SJCRH30 (cell line): ENCODE measurements at places on chromosomes 5 and 9. TPM values are rescaled to one million over a fixed set of nuclear protein-coding genes. Genes with fewer than 3 reads are reported as not detected.
A peak's percentile ranks its signal among the peaks of the same experiment; 100 is the strongest.

The CD180 gene
- not detected in 2 replicates for total RNA-seq

The PCDHB3 gene
- total RNA-seq = 1.3 and 1.6 TPM in 2 replicates

DNA sequence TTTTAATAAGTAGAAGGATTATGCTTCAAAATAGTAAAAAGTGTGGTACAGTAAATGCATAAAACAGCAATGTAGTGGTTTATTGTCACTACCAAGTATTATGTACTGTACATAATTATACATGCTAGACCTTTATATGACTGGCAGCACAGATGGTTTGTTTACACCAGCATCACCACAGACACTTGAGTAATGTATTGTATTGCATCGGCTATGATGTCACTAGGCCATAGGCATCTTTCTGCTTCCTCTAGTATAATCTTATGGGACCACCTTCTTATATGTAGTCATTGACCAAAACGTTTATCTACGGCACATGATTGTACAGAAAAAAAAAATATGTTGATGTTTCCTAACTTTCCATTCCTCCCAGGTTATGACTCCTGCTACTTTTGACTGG, 31.9 kb upstream of the SSBP2 start:
- DNase-seq = peak; percentile 68

The GARNL3 gene
- 3.3 and 4.6 TPM in 2 replicates for total RNA-seq

- peak; percentile 87 for DNase-seq
Measured at GRCh38 chr5:160312134-160312959, at the start of gene CCNJL. CCNJL (minus strand) TSS chr5:160312564; CDS start chr5:160311923, 641 bp downstream.

- peak; percentile 33 for DNase-seq
Measured at GRCh38 chr5:15003511-15003920, 131.9 kb upstream of the ANKH start.
